NCI-H526 (cell line): ENCODE measurements at places on chromosomes 4 and X.

DNA sequence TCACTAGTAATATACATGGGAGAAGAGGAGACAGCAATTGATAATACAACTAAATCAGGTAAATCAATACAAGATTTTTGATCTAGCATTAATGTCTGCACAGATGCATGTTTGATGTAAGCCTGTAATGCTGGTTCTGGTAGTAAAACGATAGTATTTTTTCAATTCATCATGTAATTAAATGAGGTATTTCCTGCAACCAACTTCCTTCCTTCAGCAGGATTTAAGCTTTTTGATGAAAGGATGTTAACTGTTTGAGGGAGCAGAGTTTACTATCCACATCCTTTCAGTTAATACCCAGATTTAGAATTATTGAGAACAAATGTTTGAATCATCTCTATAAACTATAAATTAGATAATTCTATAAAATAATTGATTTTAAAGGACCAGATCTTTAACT is 31.4 kb upstream of the NFKB1 start:
- DNase-seq, result no peak

DNA sequence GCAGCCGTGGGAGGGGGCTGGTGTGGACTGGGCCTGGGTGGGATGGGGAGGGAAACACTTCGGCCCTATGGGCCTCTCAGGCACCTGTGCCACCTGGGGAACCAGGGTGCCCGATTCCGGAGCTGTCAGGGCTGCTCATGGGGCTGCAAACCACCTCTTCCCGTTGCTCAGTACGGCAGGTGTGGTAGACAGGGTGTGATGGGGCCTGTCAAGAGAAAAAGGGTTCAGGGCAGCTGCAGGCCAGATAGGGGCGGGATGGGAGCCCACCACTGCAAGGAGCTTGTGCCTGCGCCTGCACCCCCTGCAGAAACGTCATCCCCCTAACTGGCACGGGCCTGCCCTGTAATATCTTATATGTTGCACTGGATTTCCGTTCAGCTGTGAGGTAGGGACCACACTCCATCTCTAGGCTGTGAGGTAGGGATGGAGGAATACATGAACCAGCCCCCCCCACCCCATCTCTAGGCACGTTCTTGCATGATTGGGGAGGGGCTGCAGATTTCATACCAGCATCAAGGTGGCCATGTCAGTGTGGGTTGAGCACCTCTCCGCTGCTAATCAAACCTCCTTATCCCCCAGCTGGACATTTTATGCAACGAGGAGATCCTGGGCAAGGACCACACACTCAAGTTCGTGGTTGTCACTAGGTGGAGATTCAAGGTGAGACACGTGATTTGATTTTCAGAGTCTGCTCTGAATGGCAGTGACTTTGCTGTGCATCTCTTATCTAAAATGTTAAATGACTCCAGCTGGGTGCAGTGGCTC is 59.0 kb downstream of the PCGF3 start:
- DNase-seq, result no peak

- no peak for DNase-seq
These were observed 10.5 kb upstream of the XG start for GRCh38 chrX:2741386-2741785.

DNA sequence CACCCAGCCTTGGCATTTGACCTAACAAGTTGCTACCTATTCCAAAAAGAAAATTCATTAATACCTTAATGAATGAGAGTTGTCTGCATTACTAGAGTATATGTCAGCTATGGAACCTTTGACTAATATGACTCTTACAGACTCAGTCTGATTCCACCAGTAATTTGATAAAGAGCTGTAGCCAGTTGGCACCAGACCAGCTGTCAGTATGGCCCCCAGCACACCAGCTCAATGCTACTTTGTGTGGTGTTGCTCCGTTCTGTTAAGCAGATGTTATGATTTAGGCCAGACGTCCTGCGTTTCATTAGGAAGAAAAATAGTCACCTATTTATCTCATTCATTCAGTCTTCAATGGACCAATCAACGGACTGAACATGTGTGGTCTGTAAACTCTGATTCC is 215.5 kb downstream of the TLL1 start:
- no peak for DNase-seq

DNA sequence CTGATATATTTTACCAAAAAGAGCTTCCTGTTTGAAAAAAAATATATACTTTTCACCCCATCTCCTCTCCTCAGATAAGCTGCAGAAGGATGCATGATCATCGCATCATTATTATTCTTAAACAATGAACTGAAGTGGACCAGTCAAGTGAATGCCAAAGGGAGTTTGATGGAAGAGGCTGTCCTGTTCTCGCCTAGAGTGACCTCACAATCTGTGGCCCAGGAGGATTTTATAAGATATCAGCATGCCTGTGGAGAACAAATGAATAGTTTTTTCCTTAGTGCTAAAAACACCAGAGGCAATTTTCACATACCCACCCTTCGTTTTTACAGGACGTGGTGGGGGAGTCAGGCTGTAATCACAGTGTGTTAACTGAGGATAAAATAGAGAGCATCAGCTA is 112.7 kb downstream of the USP46 start:
- DNase-seq, result no peak

DNA sequence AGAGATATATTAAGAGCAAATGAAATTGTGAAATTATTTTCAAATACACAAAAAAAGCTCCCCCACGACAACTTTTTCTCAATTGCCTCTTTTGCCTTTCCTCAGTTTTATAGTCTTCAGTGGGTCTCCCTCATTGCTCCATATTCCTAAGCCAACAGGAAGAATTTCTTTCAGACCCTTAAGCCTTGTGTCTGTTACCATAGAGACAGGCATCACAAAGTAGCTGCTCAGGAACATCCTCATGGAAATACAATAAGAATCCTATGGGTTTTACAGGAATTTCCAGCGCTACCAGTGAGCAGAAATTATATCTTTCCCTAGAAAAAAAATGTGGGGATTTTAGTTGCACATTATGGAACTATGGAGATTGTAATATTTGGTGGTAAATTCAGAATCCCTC is 121.9 kb upstream of the DMD start:
- DNase-seq, result no peak

GRCh38 chr4:140252141-140252741 is 98.3 kb upstream of the MAML3 start:
- peak; percentile 42 for DNase-seq

- DNase-seq, result no peak
These were observed 28.9 kb downstream of the ZNF827 start for GRCh38 chr4:145909773-145910172.

DNA sequence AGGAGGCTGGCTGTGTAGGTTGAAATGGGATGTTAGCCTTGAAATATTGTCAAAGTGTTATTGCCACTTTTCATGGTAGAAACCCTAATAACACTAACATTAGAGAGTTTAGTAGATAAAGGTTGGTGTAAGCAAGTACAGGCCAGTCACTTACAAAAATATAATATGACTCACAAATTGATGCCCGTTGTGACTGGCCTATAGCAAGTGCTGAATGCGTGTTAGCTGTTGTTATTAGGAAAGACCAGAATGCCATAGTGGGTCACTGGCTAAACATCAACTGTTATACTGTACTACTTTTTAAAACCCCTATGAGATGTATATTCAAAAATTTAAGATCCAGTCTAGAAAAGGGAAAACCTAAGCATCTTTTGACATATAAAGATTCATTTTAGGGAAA is 20.4 kb upstream of the GDPD2 start:
- no peak for DNase-seq

- DNase-seq, result no peak
These were observed 52.8 kb upstream of the RBM47 start for GRCh38 chr4:40682290-40683101.

GRCh38 chrX:110287605-110288004 is 30.3 kb downstream of the AMMECR1 start:
- DNase-seq, result no peak

- no peak for DNase-seq
These were observed 468 bp upstream of the MAGEA4 start for GRCh38 chrX:151912221-151912620.

- DNase-seq, result no peak
These were observed 4.4 kb upstream of the SRPX start for GRCh38 chrX:38225093-38225492.

DNA sequence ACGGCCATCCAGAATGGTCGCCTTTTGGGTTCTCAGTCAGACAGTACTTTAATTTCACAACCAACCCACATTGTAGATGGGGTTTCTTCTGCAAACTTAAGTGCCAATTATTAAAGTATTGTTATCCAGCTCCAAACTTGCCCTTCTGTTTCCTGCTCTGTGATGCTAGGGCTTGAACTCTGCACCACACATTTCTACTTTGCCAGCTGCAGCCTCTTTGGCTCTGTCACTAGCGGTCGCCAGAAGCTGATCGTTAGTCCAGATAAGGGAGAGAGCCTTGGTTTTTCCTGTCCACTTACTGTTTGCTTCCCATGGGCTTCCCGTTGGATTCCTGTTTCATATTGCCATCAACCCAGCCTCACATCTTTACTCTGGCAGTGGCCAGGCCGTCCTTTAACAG is 196.6 kb downstream of the ASB9 start:
- no peak for DNase-seq

DNA sequence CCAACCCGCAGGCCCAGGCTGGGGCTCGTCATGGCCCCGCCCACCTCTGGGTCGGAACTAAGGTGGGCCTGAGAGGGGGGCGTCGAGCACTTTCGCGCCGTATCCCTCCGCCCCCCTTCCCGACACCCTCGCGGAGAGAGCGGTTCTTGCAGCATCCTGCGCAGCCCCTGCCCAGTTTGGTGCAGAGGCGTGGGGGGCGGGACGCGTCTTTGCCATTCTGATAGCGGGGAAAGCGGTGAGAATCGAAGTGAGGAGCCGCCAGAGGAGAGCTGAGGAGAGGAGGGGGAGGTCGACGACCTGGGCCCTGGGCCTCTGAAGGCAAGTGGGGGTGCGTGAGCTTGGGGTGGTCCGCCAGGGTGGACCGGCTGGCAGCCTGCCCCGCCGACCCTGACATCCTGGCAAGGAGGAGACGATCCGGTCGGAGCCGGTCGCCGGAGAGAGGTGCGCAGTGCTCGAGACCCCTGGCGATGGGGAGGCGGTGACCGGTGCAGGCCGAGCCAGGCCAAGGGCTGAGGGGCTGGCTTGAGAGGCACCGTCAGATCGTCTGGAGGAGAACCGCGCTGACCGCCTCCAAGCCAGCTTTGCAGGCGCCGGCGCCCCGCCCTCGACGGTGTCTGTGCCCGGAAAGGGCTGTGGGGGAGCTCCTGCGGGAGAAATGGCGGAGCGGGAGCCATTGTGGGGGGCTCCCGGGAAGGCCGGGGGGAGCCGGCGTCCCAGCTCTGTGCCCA is 25.5 kb downstream of the GPRASP3 start:
- DNase-seq, result no peak

DNA sequence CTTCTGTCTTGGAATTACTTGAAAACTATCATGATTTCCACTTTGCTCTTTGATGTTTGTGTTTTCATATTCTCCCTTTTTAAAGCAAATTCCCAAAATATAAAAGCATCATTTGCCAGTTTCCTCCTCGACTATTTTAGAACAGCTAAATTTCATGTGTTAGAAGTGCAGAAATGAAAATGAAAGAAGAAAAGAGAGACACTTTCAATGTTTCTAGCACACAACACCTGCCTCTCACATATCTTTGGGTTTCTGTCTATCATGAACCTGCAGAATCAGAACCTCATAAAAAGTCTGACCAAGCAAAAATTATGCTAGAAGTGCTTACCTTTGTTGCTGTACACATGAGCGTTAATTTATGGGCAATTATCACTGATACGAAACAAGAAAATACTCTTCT is 1.9 kb upstream of the NEUROG2 start:
- DNase-seq, result no peak

- DNase-seq, result no peak
These were observed 242.4 kb downstream of the NDST4 start for GRCh38 chr4:114870987-114871386.

- DNase-seq, result no peak
These were observed 883.3 kb downstream of the TRIML1 start for GRCh38 chr4:189022440-189023035.

GRCh38 chrX:119990556-119991004 is 47.0 kb upstream of the NKAP start:
- DNase-seq, result no peak

GRCh38 chr4:19026281-19026680 is 1004.7 kb upstream of the LCORL start:
- no peak for DNase-seq

GRCh38 chrX:71117358-71117757 is 1.0 kb upstream of the MED12 start:
- no peak for DNase-seq

GRCh38 chr4:183094393-183095198 is 4.5 kb upstream of the WWC2 start:
- DNase-seq, result no peak

DNA sequence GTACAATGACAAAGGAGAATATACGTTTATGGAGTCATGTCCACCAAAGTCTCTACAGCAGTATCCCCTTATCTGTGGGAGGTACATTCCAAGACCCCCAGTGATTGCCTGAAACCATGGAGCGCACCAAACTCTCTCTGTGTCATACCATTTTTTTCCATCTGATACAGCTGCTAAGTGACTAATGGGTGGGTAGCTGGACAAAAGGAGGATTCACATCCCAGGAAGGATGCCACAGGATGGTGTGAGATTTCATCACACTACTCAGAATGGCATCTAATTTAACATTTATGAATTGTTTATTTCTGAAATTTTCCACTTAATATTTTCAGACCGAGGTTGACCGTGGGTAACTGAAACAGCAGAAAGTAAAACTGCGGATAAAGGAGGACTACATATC is 49.8 kb upstream of the AGA start:
- no peak for DNase-seq

DNA sequence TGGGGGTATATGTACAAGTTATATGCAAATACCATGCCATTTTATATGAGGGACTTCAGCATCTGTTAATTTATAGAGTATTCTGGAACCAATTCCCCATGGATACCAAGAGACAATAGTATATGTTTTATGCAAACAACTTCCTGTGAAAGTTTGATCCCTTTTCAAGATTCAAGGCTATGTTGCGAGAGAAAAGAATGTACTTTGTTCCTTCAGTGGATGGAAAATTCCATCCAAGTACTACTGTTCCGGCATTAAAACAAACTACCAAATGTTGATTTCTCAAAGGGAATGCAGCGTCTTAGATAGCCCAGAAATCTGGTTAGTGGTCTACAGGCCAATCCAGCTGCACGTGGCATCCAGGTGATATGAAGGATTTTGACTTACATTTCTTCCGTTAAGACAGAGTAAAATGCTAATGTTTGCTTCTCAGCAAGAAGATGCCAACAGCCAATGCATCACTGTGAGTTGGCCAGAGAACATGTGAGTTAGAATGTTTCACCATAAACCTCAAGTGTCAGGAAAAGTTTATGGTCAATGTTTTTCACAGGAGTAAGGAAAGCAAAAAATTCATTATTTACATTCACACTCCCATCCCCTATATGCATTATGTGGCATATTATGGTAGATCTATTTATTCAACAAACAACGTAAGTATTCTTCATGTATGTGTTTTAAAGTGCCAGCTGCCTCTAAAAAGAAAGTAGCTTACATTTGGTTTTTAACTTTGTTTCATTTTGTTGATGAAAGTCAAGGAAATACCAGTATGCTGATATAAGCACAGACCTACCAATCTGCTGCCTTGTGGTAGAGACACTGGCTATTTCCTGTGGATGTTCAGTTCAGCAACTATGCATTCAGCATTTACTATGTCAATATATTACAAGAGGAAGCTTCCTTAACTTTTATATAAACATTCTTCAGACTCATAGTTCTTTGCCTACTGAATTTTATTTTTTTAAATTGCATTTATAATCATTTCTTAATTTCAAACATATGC is 44.4 kb downstream of the METTL14 start:
- no peak for DNase-seq
